NB4 (cell line): ENCODE measurements at places on chromosomes 12 and 14.

DNA sequence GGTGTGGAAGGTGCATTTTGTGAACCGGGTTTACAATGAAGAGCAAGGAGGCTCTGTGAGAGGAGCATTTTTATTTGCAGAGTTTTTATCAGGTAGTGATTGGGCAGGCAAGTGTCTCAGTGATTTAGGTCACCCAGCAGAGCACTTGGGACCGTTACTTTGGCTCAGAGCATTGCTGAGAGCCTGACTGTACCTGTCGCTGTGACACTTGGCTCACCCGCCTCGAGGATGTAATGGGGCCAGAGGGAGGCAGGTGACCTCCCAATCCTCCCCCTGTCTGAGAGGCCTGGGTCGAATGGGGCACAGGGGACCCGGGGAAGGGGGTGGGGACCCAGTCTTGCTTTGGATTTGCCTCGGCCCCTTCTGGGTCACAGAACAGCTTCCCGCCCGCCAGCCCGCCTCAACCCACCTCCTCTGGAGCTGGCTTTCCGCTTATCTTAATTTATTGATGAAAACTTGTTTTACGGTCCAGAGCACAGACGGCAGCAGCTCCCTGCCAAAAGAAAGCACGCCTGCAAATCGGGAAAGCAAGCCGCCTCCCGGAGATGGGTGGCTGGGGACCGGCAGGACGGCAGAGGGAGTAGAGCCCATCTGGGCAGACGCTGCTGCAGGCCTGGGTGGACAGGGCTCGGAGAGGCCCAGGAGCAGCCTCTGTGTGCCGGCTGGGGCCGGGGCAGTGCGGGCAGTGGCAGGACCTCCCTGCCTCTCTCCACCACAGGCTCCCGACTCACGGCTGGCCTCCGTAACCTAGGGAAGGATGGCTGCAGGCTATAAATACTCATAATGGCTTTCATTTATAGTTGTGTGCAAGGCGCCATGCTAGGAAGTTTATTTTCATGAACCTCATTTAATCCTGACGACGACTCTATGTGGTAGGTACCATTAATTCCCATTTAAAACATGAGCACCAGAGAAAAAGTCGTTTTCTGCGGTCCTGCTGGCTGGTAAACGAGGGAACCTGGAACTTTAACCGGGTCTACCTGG lies 187.1 kb downstream of the TSPAN9 start:
- no peak for DNase-seq

GRCh38 chr14:22497144-22497423 lies 91.9 kb downstream of the DAD1 start:
- no peak for DNase-seq

DNA sequence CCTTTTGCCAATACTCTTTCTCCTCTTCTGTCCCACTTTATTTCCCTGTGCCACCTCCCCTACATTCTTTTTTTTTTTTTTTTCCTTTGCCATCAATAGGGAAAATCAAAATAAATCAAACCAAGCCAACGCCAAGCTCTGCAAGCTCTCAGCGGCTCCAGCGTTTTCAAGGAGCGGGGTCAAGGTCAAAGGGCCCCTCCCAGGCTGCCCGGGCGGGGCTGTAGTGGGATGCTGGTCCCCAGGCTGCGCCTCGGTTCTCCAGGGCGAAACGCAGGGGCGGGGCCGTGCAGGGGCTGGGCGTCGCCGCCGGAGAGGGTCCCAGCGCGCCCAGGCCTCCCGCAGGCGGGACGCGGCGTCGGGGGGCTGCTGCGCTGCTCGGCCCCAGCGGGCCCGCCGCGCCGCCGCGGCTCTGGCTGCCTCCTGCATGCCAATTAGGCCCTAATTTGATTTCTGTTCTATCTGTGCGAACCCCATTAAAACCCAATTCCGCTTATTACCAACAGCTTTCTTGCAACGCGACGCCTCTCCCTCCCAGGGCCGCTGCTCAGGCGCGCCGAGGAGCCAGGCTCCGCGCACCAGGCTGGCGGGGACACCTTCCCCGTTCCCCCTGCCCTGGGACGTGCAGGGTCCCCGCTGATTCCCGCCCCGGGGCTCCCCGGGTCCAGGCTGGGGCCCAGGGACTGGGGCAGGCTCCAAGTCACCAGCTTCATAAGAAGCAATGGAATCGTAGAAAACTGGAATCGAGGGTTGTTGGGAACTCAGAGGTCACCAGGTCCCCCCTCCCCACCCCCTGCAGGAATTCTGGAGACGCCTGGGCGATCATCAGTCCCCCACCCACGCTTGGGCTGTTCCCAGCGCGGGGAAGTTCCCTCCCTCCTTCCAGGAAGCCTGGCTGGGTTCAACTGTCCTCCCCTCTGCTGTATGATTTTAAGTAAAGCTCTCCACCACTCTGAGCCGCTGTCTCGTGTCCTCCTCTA lies 50.7 kb upstream of the MAP1LC3B2 start:
- peak; percentile 59 for DNase-seq

- no peak for DNase-seq
These were observed 184.0 kb upstream of the PARP11 start for GRCh38 chr12:4056910-4057845.

DNA sequence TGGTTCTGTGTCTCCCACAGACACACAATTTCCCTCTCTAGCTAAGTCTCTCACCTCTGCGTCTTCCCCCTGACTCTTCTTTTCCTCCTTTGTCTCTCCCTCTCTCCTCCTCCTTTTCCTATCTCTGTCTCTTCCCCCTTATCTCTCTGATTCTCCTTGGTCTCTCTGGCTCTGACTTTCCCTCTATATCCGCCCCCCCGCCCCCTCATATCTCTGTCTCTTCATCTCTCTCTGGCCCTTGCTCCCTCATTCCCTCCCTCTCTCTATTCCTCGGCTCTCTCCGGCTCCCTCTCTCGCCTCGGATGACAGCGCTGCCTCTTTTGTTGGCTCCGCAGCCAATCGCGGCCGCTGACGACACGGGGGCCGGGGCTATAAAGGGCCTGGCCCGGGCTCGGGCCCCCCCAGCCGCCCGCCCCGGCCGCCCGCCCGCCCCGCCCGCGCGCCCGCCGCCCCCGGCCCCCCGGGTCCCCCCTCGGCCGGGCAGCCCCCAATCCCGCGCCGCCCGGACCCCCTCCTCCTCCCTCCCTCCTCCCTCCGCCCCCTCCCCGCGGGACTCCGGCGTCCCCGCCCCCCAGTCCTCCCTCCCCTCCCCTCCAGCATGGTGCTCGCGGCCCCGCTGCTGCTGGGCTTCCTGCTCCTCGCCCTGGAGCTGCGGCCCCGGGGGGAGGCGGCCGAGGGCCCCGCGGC lies at the start of gene GDF11:
Gene GDF11, plus strand, starts transcription at position 404 of the 687 bp plus-strand sequence. Its CDS starts 195 bp downstream, at position 599.
- peak; percentile 84 for DNase-seq

GRCh38 chr12:53495903-53496751 lies 3.1 kb downstream of the MAP3K12 start:
- peak; percentile 59 for DNase-seq

GRCh38 chr14:26773906-26774593 lies 176.2 kb upstream of the NOVA1 start:
- DNase-seq = no peak

DNA sequence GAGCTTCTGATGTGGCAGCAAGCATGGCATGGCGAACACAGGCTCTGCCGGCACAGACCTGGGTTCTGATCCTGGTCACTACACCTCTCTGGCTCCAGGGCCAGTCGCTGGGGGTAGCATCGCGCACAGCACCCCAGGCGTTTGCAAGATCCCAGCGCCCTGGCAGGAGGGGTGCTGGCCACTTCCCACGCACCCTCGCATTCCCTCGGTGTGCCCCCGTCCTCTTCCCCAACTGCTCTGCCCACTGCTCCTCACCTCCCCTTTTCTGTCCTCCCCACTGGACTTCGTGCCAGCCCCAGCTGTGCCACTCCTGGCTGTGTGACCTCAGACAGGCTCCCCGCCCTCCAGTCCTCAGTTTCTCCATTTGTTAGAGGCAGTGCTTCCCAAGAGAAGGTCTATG lies 2.8 kb downstream of the CDK2AP1 start:
- DNase-seq = no peak

DNA sequence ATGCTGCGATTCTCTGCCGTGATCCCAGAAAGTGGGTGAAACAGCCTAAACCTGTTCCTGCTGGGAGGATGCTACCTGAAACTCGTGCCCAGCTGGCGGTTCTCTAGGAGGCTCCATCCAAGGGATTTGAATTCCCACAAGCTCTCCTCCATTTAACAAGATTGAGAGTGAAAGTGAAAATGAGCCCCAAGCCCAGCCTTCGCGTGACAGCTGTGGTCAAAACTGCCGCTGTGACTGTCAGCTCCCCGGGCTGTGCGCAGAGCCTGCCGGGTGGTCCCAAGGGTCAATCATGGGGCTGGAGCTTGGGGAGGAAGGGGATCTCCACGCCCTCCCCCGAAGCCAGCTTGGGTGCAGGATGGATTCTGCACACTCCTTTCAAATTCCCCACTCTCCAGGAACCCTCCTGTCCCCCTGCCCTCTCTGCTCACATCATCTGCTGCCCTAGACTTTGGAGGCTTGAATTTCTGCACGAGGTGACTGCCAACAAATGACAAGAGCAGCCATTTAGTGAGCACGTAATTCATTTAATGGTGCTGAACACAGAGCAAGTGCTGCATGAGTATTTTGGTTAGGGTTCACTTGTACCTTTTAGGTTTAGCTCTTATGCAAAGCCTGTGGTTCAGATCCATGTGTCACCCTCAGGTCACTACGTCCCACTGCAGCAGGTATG lies 5.3 kb downstream of the ASB2 start:
- DNase-seq = peak; percentile 64

- no peak for DNase-seq
These were observed 71.0 kb downstream of the ESRRB start for GRCh38 chr14:76446921-76447320.

- no peak for DNase-seq
These were observed 5.4 kb upstream of the ANO4 start for GRCh38 chr12:100789146-100789545.

- no peak for DNase-seq
These were observed 671.3 kb upstream of the TBX3 start for GRCh38 chr12:115355301-115355700.

GRCh38 chr14:26941521-26941920 lies 343.7 kb upstream of the NOVA1 start:
- no peak for DNase-seq

DNA sequence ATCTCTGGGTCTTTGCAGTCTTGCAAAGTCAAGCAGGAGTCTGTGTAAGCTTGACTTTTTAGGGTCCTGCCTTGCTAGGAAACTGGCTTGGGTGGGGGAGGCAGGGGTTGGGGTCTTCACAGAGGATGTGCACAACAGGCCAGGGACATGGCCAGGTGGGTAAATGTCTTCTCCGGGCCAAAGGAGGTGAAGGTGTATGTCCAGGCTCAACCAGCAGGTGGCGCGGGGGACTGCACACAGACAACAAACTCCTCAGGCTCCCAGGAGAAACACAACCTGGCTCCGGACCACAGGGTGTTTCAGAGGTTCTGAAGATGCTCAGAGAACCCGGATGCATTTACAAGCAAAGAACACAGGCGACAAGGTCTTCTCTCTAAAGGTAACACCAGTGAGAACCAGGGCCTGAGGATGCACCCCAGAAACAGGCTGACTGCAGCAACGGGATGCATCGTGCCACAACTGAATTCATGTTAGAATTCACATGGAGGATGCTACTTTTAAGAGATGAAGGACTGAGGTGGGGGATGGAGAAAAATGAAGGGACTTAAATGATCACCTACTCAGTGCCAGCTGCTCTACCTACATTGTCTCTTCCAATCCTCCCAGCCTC lies 56.0 kb downstream of the PLEKHG3 start:
- peak; percentile 65 for DNase-seq

DNA sequence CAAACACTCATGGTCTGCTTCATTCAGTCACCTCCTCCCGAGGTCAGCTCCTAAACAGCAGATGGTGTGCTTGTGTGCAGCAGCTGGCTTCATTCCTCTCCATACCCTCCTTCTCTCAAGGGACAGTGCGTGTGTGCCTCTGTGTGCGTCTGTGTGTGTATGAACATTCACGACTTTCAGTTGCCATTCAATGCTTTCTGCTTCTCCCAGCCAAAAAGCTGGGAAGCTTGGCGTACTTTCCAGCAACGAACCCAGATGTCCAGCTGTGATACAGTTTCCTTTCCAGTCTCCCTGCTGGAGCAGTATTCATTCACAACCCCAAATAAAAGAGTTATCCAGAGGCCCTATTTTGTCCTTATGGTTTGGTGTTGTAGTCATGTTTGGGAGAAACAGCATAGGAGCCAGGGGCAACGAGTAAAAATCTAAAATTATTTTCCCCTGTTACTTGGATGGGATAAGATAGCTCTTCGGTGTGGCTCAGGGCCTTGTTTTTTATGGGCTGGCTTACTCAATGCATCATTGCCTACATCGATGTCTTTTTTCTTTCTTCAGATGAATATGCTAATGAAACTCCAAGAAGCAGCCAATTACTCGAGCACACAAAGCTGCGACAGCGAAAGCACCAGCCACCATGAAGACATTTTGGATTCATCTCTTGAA lies 379.3 kb downstream of the NAV3 start:
- DNase-seq = no peak

DNA sequence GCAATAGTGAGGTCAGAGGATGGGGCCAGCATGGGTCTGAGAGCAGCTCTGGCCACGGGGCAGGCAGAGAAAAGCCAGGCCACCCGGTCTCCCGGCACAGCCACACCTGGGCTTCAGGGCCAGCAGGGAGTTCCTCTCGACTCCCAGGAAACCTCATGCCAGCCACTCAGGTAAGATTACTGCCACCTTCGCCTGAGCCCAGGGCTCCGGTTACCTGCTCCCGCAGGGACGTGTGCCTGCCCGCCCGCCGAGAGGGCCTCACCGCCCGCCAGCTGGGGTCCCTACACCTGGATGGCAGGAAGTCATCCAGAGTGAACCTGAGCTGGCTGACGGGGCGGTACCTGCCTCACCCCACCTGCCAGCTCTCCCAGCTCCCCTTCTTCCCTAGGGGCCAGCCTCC lies 7.3 kb downstream of the JAG2 start:
- no peak for DNase-seq

DNA sequence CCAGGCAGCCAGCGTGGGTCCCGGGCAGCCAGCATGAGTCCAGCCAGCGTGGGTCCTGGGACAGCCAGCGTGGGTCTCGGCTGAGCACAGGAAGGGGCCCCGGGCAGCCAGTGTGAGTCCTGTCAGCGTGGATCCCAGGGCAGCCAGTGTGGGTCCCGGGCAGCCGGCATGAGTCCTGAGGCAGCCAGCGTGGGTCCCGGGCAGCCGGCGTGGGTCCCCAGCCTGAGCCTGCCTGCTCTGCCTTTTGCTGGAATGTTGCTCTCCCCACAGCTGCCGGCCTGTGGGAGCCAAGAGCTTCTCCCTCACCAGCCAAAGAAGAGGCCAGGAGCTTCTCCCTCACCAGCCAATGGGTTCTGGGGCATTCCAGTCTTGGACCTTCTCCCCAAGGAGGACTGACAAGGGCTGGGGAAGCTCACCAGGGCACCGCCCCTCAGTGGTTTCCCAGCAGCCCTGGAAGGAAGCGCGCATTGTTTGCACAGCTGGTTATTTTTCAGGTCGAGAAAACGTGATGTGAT lies 15.0 kb upstream of the RFLNA start:
- DNase-seq = no peak

- no peak for DNase-seq
These were observed 18.6 kb upstream of the TDRD9 start for GRCh38 chr14:103909531-103910261.

- no peak for DNase-seq
These were observed 75.3 kb downstream of the PPFIA2 start for GRCh38 chr12:81683881-81684280.

- no peak for DNase-seq
These were observed 17.0 kb upstream of the BCL11B start for GRCh38 chr14:99288948-99289347.

GRCh38 chr12:107859367-107859766 lies 84.9 kb downstream of the ASCL4 start:
- no peak for DNase-seq
